8988T (cell line): ENCODE measurements at places on chromosomes 1 and 21.

- DNase-seq, result no peak
These were observed 7.1 kb downstream of the KIRREL1 start for GRCh38 chr1:158000507-158000906.

DNA sequence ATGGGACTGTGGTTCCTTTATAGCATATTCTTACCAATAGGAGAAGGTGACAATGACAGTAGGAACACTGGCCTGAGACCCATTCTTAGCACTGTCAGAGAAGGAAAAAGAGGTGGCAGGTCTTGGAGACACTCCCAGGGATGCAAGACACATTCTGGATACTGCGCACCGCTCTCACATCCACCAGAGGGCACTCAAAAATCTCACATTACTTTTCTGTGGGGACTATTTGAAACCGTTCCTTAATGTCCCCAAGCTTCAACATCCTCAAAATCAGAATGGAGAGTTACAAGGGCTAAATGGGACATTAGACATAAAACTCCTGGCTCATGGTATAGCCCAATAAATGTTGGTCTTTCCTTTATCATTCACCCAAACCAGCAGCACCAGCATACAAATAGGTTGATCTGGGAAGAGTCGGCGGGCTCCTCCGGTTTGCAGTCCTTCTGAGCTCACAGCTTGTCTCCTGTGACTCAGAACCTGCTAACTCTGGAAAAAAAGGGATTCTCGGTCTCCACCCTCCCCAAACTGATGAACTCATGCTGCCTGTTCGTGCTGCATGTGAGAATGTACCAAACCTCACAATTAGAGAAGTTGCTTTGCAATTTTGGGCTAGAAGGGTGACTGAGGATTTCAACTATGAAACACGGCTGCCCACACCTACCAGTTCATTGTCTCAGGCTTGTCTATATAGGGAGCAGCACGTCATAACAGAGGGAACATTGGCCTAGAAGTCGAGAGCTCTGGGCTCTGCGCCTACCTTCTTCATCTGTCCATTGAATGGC, 40.2 kb downstream of the IL12RB2 start:
- peak; percentile 11 for DNase-seq

GRCh38 chr1:118563981-118564951, 379.2 kb upstream of the SPAG17 start:
- no peak for DNase-seq

- no peak for DNase-seq
These were observed 29.9 kb downstream of the ADAM30 start for GRCh38 chr1:119866451-119866850.

- no peak for DNase-seq
These were observed 112.8 kb downstream of the C1orf21 start for GRCh38 chr1:184499616-184500015.

- DNase-seq, result no peak
These were observed 10.4 kb upstream of the C2CD2 start for GRCh38 chr21:41964171-41964570.
